ENCODE measurements at places on chromosomes 1 and 21.

GRCh38 chr1:156162430-156163037, 9.1 kb downstream of the SEMA4A start:
- no peak for DNase-seq

DNA sequence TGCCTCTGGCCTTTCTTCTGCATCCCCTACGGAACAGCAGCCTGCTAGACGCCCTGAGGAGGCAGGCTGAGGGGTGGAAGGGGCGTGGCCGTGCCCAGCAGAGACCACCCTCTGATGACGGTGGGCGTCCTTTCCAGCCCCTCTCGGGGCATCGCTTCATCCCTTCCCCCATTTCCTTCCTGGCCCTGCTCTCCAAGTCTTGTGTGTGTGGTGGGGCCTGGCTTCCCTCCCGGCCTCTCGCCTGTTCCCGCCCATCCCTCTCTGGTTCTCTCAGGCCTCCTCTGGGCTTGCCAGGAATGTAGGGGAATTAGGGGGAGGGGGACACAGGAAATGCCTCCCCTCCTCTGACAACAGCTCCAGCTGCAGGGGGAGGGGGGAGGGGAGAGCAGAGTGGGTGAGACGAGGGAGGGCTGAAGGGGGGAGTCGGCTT, 51.1 kb downstream of the SKI start:
- DNase-seq, result peak; percentile 78

GRCh38 chr1:217253351-217253750, 377.5 kb downstream of the GPATCH2 start:
- DNase-seq, result no peak

GRCh38 chr1:179448437-179449149, 82.8 kb downstream of the AXDND1 start:
- no peak for DNase-seq

DNA sequence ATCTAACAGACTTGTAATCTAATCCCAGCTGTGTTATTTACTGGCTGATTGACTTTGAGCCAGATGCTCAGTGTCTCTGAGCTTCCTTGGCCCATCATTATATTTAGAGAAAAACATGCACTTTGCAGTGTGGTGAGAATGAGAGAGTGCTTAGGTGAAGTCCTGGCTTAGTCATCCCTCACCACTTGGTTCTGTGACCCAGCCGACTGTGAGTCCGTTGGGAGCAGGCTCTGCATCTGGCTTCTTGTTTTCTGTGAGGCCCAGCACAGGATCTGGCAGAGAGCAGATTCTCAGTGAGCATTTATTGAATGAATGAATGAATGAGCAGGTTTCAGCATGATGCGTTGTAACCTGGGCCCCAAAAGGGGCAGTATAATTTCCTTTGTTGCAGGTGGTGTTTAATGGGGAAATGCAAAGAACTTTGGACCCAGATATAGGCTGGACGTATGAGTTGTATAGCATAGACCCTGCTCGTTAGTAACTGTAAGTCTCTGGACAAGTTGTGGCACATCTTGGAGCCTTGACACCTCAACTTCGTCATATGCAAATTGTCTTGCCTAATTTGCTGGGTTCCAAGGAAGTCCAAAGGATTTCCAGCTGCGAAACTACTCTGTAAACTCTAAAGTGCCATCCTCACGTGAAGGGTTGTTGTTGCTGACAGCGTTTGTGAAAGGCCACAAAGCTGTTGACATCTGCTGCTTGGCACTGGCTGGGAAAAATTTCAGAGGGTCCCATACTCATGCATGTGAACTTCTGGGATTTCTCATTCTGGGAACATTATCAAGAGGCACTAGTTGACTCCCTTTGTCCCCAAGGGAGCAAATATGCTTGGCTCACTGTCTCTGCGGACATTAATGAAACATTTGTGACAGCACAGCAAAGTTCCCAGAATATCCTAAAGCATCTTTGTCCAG, 138.8 kb upstream of the USP24 start:
- no peak for DNase-seq

Measured in AG08396 (cell line).